ENCODE measurements at places on chromosomes 1 and 21. TPM values are rescaled to one million over a fixed set of nuclear protein-coding genes. Genes with fewer than 3 reads are reported as not detected.

GRCh38 chr21:40235528-40235927 lies 368.3 kb downstream of the PCP4 start:
- no peak for DNase-seq

GRCh38 chr21:36603221-36603620 lies 95.7 kb upstream of the SIM2 start:
- no peak for DNase-seq

Gene SLAMF7
- 0.40 TPM for polyA plus RNA-seq

Gene RORC
- polyA plus RNA-seq, result 0.26 TPM

DNA sequence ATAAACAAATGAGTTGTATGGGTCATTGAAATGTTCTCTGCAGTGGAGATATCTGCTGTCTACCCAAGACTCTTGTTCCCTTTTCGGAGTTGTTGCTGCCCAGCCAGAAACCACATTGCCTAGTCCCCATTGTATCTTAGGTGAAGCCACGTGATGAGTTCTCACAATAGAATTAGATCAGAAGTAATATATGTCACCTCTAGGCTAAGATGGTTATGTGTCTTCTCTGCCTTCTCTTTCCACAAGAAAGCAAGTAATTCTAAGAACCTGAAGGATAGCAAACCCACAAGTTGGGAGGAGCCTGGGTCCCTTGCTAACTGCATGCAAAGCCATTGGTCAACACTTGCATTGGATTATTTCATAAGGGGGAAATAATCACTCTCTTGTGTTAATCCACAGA lies 76.6 kb downstream of the ADCY10 start:
- no peak for DNase-seq

DNA sequence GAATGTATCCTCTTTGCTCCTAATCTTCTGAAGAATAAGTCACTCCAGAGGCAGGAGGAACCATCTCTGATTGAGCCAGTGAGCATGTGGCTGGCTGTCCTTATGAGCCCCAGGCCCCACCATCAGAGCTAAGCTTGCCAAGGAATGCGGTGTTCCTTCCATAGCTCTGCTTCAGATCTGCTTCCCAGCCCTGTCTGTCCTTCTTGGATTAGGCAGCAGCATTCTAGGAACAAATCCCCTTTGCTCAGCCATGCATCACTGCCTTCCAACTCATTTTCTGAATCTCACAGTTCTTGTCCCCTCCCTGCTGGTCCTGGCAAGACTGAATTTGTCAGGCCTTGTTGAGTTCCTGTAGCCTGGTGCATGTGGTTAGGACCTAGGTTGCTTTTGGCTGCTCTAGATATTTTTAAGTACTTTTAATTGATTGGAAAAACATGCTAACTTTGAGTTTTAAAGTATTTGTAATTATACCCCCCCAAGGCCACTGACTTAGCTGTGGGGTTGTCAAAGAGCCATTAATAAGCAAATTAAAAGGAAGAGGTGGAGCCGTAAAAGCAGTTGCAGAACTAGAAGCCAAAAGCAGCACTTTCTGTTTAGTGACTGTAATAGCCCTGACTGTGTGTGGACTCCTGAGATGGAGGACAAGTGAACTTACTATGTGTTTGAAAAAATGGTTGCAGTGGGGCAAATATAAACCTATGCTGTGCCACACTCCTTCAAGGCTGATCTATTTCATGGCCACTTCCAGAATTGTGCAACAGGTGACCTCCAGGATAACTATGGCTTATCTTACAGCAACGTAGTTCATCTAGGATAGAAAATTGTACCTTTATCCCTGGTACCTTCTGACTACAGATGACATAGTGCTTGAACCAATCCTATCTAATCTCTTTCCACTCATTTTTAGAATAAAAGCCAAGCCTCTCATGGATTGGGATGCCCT lies 61.3 kb upstream of the BACH1 start:
- DNase-seq, result no peak

GRCh38 chr1:163361123-163361934 lies 39.6 kb downstream of the NUF2 start:
- DNase-seq, result no peak

- no peak for DNase-seq
Measured at GRCh38 chr1:160761886-160762285, 22.8 kb downstream of the SLAMF7 start.

Gene SERPINC1
- 0.44 TPM for polyA plus RNA-seq

DNA sequence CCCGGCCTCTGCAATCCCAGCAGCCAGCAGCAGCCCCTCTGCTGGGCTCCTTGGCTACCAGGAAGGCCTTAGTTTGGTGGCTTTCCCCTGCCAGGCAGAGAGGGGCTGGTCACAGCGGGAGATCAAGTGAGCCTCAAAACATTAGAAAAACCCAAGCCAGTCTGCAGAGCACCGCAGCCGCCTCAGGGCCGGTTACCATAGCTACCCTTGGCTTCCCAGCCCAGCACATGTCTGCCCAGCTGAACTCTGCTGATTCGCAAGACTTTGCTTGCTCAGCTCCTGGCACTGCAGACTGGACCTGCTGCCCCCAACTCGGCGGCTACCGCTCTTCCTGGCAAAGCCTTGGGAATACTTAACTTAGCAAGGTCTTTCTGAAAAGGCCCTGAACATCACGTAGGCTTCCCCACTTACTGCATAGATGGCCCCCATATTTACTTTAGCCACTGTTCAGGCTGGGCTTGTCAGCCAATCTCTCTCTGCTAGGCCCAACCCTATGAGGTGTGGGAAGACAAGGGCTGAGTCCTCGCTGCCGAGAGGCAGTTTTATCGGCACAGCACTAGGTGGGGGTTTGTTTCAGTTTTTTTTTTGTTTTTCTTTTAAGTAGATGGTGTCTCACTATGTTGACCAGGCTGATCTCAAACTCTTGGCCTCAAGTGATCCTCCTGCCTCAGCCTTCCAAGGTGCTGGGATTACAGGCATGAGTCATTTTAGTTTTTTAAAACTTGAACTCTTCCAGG lies 28.6 kb upstream of the PLEKHG5 start:
- DNase-seq, result no peak

GRCh38 chr1:156402331-156403020 lies 33.5 kb downstream of the RHBG start:
- DNase-seq, result no peak

DNA sequence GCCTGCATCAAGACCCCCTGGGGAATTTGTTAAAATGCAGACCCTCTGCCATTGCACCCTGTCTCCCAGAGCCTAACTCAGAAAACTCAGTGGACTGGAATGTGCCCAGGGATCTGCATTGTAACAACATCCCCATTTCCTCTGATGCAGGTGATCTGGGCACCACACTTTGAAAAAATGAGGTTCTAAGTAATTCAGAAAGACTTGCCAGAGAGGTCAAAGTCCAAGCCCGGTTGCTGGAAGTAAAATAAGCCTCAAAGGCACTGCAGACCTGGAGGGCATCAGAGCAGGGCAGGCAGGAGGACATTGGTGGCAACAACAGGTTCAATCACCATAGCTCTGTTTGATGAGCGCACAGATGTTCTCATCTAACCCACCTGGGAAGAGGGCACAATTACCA lies 90.7 kb downstream of the SYT2 start:
- no peak for DNase-seq

Gene UBL4B
- polyA plus RNA-seq, result not detected

GRCh38 chr1:119275145-119276134 lies 93.1 kb upstream of the HAO2 start:
- DNase-seq, result no peak

Gene PUM1
- 81.1 TPM for polyA plus RNA-seq

Gene FCRL6
- 0.39 TPM for polyA plus RNA-seq

GRCh38 chr21:37337831-37338230 lies 28.7 kb upstream of the DYRK1A start:
- no peak for DNase-seq

Gene OR2L5
- polyA plus RNA-seq, result not detected

DNA sequence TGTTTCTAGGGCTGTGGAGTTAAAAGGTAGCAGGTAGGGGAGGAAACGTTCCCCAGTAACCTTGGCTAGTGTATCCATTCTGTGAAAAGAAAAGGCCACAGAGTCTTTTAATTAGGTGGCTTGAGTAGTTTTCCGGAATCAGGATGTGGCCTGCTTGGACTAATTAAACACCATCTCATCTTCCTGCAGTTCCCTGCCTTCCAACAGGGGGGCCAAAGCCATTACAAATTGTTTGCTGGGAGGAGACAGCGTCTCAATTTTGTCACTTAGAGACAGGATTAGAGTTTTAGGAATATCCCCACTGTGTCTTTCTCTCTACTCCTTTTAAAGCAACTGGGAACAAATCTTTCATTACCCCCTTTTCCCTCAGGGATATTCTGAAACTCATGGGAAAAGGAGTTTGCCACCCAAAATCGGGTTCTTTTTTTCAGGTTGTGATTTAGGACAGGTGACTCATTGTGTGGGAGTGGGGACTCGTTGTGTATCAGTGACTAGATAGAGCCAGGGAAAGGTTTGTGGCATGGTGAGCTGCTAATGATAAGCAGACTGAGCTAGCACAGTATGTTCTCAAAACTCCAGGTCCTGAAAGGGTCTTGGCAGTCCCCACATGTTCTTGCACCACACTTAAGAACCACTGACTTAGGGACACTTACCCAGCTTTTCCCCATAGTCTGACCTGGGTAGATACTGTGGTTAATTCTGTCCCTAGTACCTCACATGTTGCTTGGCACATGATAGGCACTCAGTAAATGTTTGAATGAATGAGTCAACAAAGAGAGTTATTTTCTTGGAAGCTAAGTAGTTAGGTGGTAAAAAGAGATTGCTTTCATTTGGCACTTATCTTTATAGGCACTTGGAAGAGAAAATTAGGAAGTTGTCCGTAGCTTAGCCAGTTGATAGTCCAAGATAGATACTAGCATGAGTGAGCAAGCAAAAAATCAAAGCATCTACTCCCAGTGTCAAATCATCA lies 22.5 kb downstream of the INTS3 start:
- no peak for DNase-seq

DNA sequence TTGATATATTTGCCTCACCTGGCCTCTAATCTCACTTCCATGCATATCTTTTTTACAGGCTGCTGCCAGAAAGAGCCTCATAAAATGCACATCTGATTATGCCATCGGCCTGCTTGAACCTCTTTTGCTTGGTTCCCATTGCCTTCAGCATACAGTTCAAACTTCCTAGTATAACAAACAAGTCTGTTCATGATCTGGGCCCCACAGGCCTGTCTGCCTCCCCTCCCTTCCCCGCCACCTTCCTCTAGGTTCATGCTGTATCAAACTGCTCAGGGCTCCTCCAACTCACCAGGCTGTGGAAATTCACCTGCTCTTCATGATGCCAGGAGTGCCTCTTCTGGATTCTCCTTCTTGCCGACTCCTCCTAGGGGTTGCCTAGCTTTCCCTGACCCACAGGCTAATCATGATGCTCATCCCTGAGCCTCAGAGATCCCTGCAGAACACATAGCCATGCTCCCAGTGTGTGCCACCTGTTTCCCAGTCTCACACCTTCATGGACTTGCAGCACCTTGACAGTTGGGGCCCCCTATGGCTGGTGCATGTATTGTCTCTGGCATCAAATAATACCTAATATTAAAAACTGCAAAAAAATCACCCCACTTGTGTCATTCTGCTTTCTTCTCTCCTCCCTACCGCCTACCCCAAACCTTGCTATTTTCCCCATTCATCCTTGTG lies 33.7 kb upstream of the CD2 start:
- DNase-seq, result no peak

DNA sequence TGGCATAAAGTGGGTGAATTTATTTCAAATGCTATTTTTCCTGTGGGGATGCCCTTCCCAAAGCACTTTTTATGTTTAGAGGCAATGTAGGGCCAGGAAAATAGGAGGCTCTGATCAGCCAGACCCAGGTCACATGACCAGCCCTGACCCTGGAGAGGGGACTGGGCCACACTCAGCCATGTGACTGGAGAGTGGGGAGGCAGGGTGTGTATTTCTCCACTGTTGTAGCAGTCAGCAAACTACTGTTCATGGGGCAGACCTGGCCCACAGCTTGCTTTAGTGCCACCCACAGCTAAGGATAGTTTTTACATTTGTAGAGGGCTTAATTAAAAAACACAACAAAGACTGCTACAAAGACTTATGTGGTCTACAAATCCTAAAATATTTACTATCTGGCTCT lies 153.8 kb downstream of the ACTL8 start:
- no peak for DNase-seq

Gene ZNF672
- polyA plus RNA-seq, result 13.6 TPM

Gene C1orf94
- polyA plus RNA-seq, result not detected

DNA sequence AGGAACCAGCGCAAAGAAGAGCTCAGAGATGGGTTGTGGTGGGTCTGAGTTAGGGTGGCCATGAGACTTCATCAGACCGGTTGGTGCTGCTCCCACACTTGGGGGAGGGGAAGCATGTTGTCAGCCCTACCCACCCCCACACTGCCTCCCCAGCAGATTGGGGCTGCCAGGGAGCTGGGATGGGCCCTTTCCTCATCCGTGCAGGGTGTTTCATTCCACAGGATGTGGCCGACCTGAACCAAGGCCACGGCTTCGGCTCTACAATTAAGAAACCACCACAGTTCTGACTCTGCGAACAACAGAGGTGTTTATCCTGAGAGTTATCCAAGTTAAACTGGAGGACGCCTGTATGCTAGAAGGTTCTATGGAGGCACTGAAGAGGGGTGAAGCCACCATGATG lies 171.2 kb downstream of the ETS2 start:
- DNase-seq, result no peak

Data from left renal pelvis (tissue), 4 donors.